ENCODE measurements at places on chromosomes 1 and 21.

- H3K36me3 ChIP-seq, result no peaks in the 10 kb centered on the region
- no peak overlapping the region for H3K27ac ChIP-seq
- H3K27me3 ChIP-seq, result no peaks in the 10 kb centered on the region
- no peak overlapping the region for H3K4me3 ChIP-seq
- no peak for DNase-seq
- peaks cover 20% of the 10 kb centered on the region for H3K4me1 ChIP-seq
These were observed 73.6 kb downstream of the ZNF281 start for GRCh38 chr1:200336101-200336845.

- no peaks in the 10 kb centered on the region for H3K36me3 ChIP-seq
- H3K27me3 ChIP-seq, result no peaks in the 10 kb centered on the region
- H3K4me3 ChIP-seq, result no peak overlapping the region
- H3K4me1 ChIP-seq, result peaks cover 15% of the 10 kb centered on the region
These were observed 5.0 kb downstream of the SYT11 start for GRCh38 chr1:155864393-155864792.

GRCh38 chr1:34688006-34688741, 66.7 kb upstream of the GJB5 start:
- H3K4me3 ChIP-seq, result no peak overlapping the region
- no peaks in the 10 kb centered on the region for H3K4me1 ChIP-seq
- no peaks in the 10 kb centered on the region for H3K36me3 ChIP-seq
- no peak overlapping the region for H3K27ac ChIP-seq
- DNase-seq, result no peak

GRCh38 chr1:240835291-240835690, 223.3 kb upstream of the GREM2 start:
- H3K4me3 ChIP-seq, result no peak overlapping the region
- no peaks in the 10 kb centered on the region for H3K36me3 ChIP-seq
- no peaks in the 10 kb centered on the region for H3K27me3 ChIP-seq
- H3K27ac ChIP-seq, result no peak overlapping the region

DNA sequence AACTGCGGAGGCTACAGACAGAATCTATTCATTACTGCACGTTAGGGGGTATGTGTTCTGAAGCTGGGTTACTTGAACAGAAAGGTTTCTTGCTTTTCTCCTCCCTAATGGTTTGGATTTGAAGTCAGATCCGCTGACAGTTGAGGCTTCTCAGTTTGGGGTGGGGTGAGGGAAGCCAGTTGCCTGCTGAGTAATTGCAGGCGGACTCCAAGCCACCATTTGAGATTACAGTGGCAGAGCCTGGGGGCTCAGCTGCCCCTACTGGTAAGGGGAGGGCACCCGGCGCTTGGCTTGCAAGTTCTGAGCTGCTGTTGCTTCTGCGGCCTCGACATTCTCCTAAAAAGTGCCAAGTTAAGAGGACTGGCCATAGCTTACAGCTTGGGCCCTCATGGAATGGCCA, 2.0 kb downstream of the GRHL3 start:
- H3K4me3 ChIP-seq, result peak overlapping the region; percentile 62
- H3K36me3 ChIP-seq, result no peaks in the 10 kb centered on the region
- H3K27me3 ChIP-seq, result peaks cover 3% of the 10 kb centered on the region
- peaks cover 48% of the 10 kb centered on the region for H3K4me1 ChIP-seq

GRCh38 chr1:171139890-171140289, 45.2 kb upstream of the FMO2 start:
- no peaks in the 10 kb centered on the region for H3K4me1 ChIP-seq
- no peak overlapping the region for H3K27ac ChIP-seq
- no peak for DNase-seq
- H3K27me3 ChIP-seq, result no peaks in the 10 kb centered on the region
- H3K4me3 ChIP-seq, result no peak overlapping the region

DNA sequence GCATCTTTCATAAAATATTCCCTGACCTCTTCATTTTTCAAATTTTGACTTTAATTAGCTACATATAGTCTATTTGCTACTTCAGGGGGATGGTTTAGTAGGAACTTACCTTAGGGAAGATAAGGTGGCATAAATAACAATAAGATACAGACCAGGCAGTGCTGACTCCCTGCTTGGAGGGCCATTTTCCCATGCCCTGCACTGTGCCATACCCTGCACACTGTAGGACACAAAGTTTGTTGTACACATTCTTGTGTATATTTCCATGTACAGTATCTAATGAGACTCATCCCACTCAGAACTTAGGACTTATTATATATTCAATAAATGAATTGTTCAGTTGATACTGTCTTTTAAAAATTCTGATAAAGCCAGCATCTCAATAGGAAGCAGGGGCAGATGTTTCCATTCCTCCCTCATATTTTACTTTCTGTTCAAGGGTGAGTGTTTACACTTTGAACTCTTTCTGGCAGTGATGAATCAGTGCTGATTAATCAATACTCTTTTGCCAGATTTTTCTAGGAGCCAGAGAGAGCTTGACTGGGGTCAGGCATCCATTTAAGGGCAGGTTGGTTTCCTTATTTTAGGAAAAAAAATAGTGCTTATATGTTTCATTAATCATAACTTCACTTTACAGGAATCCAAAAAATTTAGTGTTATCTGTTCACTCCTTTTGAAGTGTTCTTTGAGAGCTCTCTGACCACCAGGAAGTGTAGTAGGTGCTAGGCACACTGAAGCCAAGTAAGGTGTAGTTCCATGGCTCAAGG, 30.6 kb downstream of the MPZL1 start:
- DNase-seq, result no peak
- H3K4me3 ChIP-seq, result no peak overlapping the region
- no peaks in the 10 kb centered on the region for H3K27me3 ChIP-seq

DNA sequence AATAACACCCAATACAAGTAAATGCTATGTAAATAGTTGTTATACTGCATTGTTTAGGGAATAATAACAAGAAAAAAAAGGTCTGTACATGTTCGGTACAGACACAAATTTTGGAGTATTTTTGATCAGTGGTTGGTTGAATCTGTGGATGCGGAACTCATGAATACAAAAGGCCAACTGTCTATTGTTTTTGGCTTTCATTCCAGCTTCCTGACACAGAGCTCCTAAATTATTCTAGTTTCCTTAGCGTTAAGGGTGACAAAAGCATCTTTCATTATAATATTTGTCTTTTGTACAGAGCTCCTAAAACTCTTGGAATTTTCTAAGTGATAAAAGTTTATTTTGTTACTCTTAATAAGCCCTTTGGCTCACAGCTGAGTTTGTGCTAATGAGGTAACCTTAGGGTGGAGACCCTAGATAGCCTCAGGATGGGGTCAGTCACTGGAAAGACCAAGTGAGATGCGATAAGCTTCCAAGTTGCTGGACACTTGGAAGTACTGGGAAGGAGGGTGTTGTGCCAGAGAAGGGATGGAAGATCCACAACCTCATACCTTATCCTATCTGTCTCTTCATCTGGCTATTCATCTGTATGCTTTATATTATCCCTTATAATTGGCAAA, 57.4 kb upstream of the PRRC2C start:
- H3K36me3 ChIP-seq, result no peaks in the 10 kb centered on the region
- H3K27ac ChIP-seq, result no peak overlapping the region
- no peak overlapping the region for H3K4me3 ChIP-seq

- no peak overlapping the region for H3K4me3 ChIP-seq
- DNase-seq, result no peak
- peaks cover 16% of the 10 kb centered on the region for H3K36me3 ChIP-seq
- no peaks in the 10 kb centered on the region for H3K27me3 ChIP-seq
These were observed 20.2 kb downstream of the COQ8A start for GRCh38 chr1:226960256-226960655.

DNA sequence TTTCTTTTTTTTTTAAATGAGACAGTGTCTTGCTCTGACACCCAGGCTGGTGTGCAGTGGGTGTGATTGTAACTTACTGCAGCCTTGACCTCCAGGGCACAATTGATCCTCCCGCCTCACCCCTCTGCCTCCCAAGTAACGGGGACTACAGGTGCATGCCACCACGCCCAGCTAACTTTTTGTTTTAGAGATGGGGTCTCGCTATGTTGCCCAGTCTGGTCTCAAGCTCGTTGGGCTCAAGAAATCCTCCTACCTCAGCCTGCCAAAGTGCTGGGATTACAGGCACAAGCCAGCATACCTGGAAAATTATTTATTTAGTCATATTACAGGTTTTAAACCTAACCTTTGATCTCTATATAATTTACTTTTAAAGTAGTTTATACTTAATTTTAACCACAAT, 13.4 kb downstream of the LRRC39 start:
- no peak overlapping the region for H3K4me3 ChIP-seq
- H3K4me1 ChIP-seq, result no peaks in the 10 kb centered on the region
- no peak overlapping the region for H3K27ac ChIP-seq
- DNase-seq, result no peak
- no peaks in the 10 kb centered on the region for H3K36me3 ChIP-seq

DNA sequence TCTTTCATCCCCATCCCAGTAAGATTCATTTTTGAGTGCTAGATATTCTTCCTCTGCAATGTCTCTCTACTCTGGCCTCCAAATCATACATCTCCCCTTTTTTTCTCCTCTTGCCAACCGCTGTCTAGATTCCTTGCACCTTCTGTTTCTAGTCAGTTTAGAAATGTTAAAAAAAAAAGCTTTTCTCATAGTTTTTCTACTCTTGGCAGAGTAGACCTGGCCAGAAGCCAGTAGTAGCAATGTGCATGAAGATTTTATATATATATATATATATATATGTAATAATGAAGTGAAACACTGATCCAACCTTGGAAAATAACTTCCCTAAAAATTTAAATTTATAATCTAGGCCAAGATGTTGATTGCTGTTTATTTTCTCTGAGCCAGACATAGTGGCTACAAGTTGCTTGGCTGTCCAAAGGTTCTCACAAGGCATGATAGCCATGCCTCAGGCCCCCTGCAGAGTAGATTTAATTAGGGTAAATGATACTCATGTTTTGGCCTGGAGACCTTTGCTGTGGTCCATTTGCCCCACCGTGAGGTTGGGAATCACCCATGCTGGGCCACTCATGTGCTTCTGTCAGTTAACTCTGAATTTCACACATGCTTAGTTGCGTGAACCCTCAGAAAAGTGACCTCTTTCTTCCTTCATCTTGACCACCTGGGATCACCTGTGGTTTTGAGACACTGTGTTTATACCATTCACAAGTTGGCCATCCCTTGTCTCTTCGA, 103.4 kb upstream of the KCNE2 start:
- H3K36me3 ChIP-seq, result no peaks in the 10 kb centered on the region
- no peaks in the 10 kb centered on the region for H3K27me3 ChIP-seq
- no peak overlapping the region for H3K4me3 ChIP-seq
- H3K4me1 ChIP-seq, result no peaks in the 10 kb centered on the region
- no peak for DNase-seq

GRCh38 chr1:115829023-115829674, 11.8 kb downstream of the NHLH2 start:
- no peaks in the 10 kb centered on the region for H3K36me3 ChIP-seq
- peaks cover 2% of the 10 kb centered on the region for H3K27me3 ChIP-seq

GRCh38 chr1:2880812-2881295, 79.4 kb upstream of the TTC34 start:
- H3K27ac ChIP-seq, result no peak overlapping the region
- H3K4me1 ChIP-seq, result no peaks in the 10 kb centered on the region
- H3K4me3 ChIP-seq, result no peak overlapping the region
- no peaks in the 10 kb centered on the region for H3K27me3 ChIP-seq

GRCh38 chr1:39051956-39052355, 25.8 kb downstream of the NDUFS5 start:
- H3K27me3 ChIP-seq, result no peaks in the 10 kb centered on the region
- H3K27ac ChIP-seq, result no peak overlapping the region
- no peak for DNase-seq
- peaks cover 3% of the 10 kb centered on the region for H3K36me3 ChIP-seq
- no peaks in the 10 kb centered on the region for H3K4me1 ChIP-seq
- no peak overlapping the region for H3K4me3 ChIP-seq

DNA sequence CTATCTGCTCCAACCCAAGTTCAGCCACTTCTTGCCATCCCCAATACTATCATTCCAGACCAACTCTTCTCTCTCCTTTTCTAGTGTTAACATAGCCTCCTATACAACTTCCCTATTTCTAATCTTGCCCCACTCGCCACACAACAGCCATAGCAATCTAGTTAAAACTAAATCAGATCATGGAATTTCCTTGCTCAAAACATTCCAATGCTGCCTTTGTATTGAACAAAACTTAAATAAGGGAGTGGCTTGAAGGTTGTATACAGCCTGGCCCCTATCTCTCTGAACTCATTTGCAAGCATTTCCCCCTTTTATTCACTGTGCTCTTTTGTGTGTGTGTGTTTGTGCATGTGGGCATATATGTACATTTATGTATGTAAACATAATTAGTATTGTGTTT, 118.1 kb upstream of the SGIP1 start:
- H3K36me3 ChIP-seq, result no peaks in the 10 kb centered on the region
- no peaks in the 10 kb centered on the region for H3K4me1 ChIP-seq
- no peak overlapping the region for H3K4me3 ChIP-seq
- H3K27ac ChIP-seq, result no peak overlapping the region

GRCh38 chr1:12255913-12256312, 26.1 kb downstream of the VPS13D start:
- H3K36me3 ChIP-seq, result peaks cover 11% of the 10 kb centered on the region
- no peak overlapping the region for H3K27ac ChIP-seq
- no peak for DNase-seq
- no peaks in the 10 kb centered on the region for H3K27me3 ChIP-seq

DNA sequence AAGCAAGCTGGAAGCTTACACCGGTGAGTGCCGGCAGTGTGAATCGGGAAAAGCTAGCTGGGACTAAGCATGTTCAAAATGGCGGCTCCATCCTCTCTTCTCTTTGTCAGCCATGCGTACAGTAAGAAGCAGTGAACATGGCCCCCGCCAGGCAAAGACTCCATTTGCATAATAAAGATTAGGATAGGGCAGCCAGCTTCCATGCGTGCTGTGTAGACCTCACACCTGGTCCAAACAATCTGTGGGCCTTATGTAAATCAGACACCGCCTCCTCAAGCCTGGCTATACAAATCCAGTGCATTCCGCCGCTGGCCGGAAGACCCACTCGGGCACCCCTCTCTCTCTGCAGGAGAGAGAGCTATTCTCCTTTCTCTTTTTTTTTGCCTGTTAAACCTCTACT, 150.3 kb downstream of the TIAM1 start:
- DNase-seq, result no peak
- no peaks in the 10 kb centered on the region for H3K27me3 ChIP-seq
- no peaks in the 10 kb centered on the region for H3K4me1 ChIP-seq
- no peak overlapping the region for H3K27ac ChIP-seq
- no peaks in the 10 kb centered on the region for H3K36me3 ChIP-seq

DNA sequence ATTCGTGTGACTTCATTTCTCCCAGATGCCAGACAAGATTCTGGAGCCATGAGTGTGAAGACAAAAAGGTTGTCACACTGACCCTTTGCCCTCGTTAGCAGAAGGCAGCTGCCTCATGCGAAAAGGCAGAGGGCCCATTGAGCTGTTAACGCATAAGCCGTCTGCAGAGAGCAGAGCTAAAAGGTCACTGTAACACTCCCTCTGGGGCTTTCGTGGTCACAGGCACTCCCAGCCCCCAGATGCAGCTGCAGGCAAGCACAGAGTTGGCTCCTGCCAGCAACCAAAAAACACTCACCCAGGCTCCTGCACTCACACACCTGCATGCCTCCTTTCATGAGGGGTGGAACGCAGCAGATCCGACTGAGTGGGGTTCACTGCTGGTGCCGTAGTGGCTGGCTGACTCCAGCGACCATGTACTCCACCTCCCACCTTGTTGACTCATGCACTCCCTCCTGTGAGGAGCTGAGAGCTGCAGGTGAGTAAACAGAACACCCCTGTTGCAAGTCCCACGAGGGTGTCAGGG, 287.5 kb downstream of the SMYD3 start:
- no peak overlapping the region for H3K27ac ChIP-seq
- no peaks in the 10 kb centered on the region for H3K4me1 ChIP-seq
- H3K36me3 ChIP-seq, result no peaks in the 10 kb centered on the region
- H3K4me3 ChIP-seq, result no peak overlapping the region
- DNase-seq, result no peak

GRCh38 chr1:209674957-209675564, at the start of gene G0S2:
TSS of gene G0S2 (plus strand) at chr1:209675412. CDS start at chr1:209675685, 273 bp downstream.
- no peak within 1 kb of the TSS for H3K27ac ChIP-seq
- no peaks in the 10 kb centered on the region for H3K36me3 ChIP-seq
- peaks cover 17% of the 10 kb centered on the region for H3K27me3 ChIP-seq
- H3K4me1 ChIP-seq, result peaks cover 2% of the 10 kb centered on the region
